ENCODE measurements at places on chromosomes 2 and 18.

GRCh38 chr18:55879331-55879730 lies 291.3 kb upstream of the TCF4 start:
- no peak for DNase-seq

DNA sequence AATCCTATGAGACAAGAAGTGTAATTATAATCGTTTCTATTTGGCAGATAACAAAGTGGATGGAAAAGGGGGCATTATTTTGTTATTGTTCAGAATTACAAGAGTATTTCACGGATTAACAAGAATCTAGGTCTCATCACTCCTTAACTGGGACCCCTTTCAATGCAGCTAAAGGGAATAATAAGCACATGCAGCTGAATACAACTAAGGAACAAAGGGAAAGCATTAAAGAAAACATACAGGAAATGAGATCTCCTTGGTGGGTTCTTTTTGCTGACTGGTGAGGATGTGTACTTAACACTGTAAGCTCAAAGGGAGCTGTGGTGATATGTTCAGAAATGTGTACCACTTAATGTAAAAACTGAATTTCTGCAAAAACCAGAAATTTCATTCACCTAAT lies 140.5 kb upstream of the WDSUB1 start:
- DNase-seq: no peak

DNA sequence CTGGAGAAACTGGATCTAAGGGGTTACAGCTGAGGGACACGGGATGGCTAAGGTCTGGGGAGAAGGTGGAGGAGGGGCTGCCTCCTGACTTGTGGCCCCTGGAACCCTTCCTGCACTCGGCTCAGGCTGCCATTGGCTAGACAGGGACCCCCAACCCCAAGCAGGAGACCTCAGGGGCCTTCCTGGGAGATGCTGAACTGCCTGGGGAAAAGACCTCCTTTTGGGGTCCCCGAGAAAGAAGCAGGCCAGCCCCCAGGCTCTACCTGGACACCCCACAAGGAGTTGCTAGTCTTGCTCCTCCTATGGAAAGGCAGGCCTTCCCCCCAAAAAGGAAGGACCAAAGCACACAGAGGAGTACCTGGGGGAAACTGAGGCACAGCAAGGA lies 10.1 kb upstream of the BOK start:
- DNase-seq: no peak

GRCh38 chr2:216490061-216490460 lies 8.6 kb upstream of the RPL37A start:
- DNase-seq: peak; percentile 78

- no peak for DNase-seq
Observed at GRCh38 chr18:36064027-36064808, 3.1 kb downstream of the RPRD1A start.

DNA sequence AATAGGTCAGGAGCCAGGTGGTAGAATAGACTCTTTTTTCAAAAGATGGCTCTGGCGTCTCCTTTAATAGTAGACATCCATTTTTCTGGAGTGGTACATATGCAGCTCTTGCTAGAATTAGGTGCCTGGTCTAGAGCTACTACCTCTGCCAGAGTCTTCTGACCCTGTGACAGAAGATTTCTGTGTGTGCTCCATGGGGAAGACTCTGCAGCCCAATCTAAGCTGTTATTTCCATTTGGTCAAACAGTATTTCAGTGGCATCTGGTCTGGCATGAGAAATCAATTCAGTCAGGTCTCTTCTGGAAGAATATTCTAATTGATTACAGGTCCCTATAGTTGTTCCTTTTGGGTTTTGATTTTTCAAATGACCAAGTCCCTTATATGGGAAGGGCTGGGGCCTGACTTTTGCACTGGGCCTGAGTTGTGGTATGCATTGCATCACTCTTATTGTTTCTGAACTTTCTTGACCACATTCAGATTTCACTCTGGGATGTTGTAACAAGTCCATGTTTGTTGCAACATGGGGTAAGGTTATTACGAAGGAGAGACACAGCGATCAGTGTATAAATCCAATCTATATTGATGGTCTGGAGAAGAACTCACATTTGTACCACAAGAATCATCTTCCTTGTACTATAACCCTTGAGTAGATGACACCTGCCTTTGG lies 12.1 kb downstream of the MXD1 start:
- DNase-seq: no peak

DNA sequence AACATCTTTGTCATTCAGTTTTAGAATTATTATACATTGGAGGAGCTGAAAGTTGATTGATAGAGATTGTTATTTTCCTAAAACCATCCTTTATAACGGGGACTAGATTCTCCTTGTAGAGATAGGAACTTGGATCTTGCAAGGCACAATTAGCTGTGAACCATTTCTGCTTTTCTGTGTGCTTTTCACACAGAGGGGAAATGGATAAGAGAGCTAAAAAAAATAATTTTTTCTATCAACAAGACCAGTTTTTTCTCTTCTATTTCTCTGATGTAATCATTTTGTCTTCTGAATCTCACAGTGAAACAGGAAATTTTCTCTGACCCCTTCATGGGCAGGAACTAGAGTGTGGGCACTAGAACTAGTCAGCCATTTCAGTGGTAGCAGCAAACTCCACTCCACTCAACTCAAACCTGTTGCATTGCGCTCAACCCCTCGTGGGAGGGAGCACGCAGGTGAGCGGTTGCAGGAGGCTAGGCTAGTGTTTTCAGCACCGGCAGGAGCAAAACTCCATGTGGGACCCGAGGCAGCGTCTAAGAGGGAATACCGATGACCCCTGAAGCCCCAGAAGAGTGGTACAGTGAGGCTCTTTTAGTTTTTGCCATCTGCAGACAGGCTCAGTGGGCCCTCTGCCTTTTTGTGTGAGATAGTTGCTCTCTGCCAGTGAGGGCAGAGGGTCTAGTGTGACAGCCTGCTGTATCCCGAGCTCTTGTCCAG lies 24.0 kb upstream of the SLC39A10 start:
- DNase-seq: no peak

GRCh38 chr2:68418855-68419254 lies 48.2 kb downstream of the FBXO48 start:
- no peak for DNase-seq

DNA sequence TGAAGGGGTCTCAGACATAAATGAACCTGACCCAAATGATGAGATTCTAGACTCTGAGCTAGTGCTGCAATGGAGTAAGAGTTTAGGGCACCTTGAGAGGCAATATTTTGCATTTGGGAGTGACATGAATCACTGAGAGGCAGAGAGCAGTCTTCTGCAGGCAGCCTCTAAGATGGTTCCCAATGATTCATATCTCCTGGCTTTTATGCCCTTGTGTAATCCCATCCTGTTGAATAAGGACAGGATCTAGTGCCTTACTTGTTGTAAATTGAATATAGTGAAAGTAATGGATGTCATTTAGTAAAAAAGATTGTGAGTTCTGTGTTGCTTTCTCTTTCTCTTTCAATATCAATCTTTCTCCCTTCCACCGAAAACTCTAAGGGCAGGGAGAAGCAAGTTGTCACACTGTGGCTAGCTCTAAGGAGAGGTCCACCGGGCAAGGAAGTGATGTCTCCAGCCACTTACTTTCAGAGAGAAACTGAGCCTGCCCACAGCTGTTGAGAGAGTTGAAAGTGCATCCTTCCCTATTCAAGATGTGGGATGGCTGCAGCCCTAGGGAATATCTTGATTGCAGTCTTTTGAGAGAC lies 144.7 kb downstream of the TRIB2 start:
- DNase-seq: peak; percentile 63

DNA sequence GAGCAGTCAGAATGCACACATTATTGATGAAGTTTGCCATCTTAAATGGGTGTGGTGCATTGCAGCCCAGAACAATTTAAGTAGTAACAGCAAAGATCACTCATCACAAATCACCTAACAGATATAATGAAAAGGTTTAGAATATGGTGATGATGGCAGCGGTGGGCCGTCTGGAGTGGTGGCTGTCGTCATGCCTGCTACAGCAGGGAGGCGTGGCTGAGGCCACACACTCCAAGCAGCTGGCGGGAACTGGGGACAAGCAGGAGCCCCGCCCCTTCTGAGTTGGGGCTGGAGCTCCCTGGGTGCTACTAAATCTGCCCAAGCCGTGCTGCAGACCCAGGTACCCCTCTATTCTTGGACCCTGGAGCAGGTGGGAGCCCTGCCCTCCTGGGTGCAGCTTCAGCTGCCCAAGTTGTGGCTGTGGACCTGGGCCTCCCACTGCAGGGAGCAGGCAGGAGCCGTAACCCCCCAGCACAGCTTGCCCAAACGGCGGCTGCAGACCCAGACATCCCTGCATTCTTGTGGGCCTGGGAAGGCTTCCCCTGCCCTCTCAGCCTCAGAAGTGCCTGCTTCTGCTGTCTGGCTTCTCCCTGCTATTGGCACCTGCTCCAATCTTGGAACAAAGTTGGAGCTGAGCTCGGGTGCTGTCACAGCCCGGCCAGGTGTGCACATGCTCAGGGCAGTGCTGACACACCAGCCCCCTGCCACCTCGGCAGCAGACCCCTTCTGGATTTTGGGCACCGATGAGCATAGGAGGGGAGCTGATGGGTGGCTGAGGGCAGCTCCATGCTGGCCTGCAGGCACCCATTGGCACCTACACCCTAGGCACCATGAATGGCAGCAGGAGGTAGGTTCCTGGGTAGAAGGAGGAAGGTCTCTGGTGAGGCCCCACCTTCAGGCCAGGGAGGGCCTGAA lies 149.3 kb downstream of the EHBP1 start:
- no peak for DNase-seq

DNA sequence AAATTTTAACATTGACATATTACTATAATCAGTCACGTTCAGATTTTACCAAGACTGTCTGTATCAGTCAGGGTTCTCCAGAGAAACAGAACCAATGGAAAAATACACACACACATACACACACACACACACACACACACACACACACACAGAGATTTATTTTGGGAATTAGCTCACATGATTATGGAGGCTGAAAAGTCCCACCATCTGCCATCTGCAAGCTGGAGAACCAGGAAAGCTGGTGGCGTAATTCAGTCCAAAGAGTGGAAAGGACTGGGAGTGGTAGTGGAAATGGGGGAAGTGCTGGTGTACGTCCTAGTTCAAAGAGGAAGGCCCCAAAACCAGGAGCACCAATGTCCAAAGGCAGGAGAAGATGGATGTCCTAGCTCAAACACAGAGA lies 166.4 kb downstream of the AKAIN1 start:
- DNase-seq: no peak

DNA sequence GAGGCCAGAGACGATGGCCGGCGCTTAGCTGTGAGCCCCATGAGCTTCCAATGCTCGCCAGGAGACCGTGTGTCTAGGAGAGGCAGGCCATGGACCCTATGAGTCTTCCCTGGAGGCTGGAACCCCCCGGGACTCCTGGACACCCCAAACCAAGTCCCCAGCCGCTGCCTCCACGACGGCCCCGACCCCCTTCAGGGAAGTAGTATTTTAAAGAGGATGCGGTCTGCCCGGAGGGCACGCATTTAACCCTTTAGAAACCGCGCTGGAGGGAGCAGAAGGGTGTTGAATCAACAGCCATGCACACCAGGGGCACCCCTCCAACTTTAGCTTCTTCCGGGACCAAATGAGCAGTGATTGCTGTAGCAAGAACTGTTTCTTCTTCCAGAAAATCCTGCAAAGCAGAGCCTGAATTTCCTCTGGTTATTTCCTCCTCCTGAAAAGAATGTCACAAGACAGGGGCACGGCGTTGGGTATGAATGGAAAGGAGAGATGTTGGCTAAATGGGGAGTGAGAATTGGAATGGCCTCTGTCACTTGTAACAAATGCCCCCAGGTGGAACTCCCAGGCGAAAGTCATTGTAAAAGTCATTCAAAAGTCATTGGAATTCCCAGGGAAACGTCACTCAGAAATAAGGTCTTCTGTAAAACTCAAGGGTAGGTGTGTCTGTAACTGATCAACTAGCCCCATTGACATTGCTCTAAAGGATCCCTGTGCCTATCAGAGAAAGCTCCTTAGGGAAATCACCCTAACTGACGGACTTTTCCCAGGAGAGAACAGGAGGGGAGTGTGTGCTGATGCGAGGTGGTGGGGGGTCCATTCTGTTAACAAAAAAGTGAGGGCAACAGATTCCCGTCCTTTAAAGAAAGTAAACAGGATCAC lies 5.8 kb upstream of the GBX2 start:
- DNase-seq: no peak

DNA sequence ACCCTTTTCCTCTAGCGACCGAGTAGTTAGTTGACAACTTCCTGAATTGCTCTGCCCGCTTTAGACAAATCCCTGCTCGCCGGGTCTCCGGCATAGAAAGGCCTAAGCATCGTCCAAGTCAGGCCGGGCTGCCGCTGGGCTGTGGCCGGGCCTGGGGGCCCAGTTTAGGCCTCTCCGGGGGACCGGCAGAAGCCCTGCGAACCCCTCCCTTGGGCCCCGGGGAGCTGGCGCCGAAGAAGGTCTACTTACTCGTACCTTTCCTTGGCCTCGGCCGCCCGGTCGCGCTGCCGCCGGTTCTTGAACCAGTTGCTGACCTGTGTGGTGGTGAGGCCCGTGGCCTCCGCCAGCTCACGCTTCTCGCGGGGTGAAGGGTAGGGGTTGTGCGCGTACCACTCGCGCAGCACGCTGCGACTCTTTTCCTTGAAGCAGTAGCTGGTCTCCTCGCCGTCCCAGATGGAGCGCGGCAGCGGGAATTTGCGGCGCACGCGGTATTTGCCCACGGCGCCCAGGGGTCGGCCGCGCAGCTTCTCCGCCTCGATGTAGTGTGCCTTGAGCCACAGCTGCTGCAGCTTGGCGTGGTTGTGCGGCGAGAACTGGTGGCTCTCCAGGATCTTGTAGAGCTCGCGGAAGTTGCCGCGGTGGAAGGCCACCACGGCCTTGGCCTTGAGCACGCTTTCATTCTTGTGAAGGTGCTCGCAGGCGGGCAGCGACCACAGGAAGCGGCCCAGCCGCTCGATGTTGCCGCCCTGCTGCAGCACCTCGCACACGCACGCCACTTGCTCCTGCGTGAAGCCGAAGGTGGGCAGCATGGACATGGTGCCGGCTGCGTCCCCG lies 739 bp downstream of the SIX2 start:
- no peak for DNase-seq

- DNase-seq: no peak
Observed at GRCh38 chr18:63843008-63843407, 44.5 kb upstream of the SERPINB2 start.

- peak; percentile 46 for DNase-seq
Observed at GRCh38 chr2:120917886-120918285, 182.2 kb downstream of the GLI2 start.

DNA sequence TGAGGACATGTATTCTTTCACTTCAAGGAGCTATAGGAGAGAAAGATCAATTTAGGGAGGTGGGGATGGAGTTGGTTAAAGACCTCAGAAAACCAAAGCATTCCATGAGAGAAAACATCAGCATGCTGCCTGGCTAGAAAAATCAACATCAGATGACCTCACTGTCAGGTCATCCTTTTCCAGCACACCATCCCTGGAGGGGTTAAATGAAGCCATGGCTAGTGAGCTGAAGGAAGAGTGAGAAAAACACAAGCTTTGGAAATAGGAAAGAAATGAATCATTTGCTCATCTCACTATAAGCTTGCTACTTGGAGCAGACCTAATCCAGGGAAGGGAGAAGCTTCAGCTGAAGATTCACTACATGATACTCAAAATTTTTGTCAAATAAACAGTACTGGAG lies 109.5 kb upstream of the ITGB6 start:
- peak; percentile 64 for DNase-seq

DNA sequence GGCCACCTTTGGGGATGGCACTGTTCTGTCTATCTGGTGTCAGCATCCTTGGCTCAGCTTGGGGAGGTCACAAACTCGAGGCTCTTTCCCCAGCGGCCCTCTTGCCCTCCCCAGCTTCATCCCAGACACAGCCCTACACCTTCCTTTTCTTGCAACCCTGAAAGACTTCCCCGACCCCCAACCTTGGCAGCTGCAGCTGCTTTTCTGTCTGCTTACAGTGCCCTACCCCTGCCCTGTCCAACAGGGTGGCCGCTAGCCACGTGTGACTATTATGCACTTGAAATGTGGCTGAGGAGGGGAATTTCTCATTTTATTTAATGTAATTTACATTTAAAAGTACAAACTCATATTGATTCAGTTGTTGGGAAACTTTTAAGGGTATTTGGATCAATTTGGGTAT lies 41.3 kb downstream of the NGEF start:
- DNase-seq: no peak
